Stimulated activated CD4-positive, alpha-beta T cell treated with anti-CD3 and anti-CD28 coated beads, Interleukin-1b, Interleukin-23, amount 100 ng/mL, for 1 hour (primary cell): ENCODE measurements at places on chromosomes 3 and 15.

- DNase-seq: no peak
Observed at GRCh38 chr15:64850778-64851502, 9.2 kb downstream of the PLEKHO2 start.

GRCh38 chr15:101440846-101441590 lies 48.5 kb downstream of the PCSK6 start:
- DNase-seq: no peak

GRCh38 chr3:46261926-46262594 lies 19.8 kb downstream of the CCR3 start:
- no peak for DNase-seq

GRCh38 chr15:74179101-74179841 lies 5.8 kb downstream of the ISLR start:
- no peak for DNase-seq

DNA sequence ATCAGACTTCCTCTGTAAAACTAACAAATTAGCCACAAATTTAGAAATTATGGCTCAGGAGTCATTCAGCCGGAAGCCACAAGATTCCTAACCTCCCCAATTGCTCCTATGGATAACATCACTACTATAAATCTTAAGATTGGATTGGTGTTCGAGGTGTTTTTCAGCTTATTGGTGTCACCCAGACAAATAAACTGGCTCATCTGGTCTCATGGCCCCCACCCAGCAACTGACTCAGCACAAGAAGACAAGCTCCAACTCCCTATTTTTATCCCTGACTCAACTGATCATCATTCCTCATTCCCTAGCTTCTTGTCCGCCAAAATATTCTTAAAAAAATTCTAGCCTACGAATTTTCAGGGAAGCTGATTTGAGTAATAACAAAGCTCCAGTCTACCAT lies 135.1 kb upstream of the STRIT1 start:
- no peak for DNase-seq

GRCh38 chr15:77634266-77634962 lies 1.7 kb upstream of the LINGO1 start:
- DNase-seq: no peak

GRCh38 chr3:140585828-140586227 lies 92.0 kb upstream of the TRIM42 start:
- DNase-seq: no peak

DNA sequence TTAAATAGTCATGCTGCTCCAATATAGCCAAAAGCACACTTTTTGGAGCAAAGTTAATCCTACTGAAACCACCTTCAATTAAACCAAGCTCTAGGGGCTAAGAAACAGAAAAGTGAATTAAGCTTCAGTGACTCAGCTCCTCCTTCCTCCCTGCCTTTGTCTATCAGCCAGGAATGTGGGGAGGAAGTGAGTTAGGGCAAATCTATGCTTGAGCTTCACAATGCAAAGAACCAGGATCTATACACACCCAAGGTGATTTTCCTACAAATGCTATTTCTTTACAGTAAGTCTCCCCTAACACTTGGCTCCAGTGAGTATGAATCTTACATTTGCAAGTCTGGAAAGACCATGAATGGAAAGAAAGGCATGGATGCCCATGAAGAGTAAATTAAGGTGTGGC lies 212.1 kb downstream of the P3H2 start:
- no peak for DNase-seq

- DNase-seq: no peak
Observed at GRCh38 chr15:36050899-36051298, 504.9 kb upstream of the DPH6 start.

DNA sequence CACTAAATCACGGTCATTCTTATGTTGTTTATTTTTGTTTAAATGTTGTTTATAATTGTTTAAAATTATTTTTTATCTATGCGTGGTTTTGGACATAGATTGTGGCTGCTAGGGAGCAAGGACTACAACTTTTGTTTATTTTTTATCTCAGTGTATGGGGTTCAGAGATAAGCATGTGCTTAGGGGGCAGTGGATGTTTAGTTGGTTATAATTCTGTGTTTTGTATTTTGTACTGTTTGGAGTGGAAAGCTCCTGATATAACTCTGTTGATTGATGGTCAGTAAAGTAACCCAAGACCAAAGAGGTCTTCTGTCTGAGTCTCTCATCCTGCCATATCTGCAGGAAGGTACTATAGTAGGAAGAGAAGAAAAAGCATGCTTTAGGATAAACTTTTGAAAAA lies 36.5 kb upstream of the NPHP3 start:
- DNase-seq: no peak

DNA sequence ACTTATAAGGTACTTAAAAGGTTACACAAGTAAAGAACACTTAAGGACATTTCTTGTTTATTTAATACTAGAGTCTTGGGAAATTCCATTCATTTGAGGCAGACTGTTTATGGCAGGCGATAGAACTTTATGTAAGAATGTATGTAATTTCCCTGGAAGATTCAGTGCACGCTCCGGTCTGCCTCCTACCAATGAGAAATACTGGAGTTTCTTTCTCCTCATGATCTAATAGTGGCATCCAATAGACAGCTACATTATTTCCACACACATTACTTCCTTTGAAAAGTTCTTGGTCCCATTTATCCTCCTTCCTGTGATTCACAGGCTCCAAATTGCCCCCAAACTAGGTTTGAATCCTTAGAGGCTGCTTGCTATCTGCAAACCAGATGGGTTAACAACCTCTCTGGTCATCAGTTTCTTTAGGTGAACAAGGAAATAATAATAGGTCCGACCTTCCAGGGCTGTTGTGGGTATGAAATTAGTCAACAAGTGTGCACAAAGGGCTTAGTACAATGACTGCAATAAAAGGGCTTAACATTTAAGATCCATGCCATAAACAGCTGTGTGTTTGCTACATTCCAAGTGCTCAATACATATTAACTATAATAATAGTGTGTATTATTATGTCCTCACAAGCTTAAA lies 30.7 kb downstream of the EIF4E3 start:
- no peak for DNase-seq

DNA sequence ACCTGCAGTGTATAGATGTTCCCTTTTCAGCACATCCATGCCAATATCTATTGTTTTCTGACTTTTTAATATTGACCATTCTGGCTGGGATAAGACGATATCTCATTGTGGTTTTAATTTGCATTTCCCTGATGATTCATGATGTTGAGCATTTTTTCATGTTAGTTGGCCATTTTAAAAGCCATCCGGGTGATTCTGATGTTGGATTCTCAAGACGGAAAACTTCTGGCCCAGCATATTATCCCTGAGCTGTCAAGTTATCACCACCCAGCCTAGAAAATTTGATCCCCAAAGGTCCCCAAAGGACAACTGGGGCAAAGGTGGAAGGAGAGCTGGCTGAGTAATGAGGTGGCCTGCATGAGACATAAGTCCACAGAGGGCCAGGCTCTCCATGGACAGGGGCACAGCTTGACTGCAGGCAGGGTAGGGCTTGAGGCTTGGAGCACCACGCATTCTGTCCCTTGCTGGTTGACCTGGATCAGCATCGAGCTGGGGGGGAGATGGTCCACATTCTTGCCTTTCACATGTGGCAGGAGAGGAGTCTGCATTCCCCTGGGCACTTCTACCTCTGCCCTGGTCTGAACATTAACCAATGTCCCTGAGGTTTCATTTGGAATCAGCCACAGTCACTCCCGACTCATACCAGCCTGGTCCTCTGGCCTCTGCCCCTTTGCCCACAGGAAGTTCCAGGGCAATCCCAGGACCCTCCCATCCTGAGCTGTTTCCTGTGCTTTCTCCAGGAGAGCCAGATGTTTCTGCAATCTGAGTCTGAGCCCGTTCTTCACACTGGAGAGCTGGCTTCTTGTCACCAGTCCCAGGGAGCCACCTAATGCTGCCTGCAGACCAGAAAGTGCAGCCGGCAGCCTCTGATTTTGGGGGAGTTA lies 69.2 kb downstream of the ISG20 start:
- no peak for DNase-seq

GRCh38 chr3:87191641-87192040 lies 35.5 kb upstream of the CHMP2B start:
- DNase-seq: no peak

GRCh38 chr3:172666873-172667694 lies 43.8 kb downstream of the NCEH1 start:
- peak; percentile 50 for DNase-seq

DNA sequence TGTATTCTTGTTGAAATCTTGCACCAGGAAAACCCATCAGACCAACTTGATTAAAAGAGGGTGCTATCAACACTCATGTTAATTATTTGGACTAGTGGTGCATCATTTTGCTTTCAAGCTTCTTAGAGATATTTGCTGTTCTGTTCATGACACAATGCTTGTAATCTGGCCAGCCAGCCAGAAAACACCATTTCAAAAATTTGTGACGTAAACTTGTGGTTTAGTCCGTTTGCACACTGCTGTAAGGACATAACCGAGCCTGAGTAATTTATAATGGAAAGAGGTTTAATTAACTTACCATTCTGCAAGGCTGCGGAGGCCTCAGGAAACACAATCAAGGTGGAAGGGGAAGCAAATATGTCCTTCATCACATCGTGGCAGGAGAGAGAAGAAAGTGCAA lies 374.3 kb upstream of the TGFBR2 start:
- no peak for DNase-seq

DNA sequence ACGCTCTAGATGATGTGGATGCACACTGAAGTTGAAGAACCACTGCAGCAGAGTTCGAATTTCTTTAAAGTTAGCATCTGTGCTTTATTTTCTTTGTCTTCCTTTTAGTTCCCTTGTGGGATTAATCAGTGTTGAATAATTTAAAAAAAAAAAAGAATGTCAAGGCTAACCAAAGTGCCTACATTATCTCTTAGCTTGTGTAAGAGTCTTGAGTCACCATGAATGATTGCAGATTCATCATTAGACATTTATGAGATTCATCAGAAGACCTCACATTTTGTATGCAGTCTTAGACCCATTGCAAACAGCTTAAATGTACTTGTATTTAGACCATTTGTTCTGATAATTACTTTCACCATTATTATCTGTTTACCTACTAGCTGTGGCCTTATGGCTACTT lies 182.2 kb downstream of the FNDC3B start:
- DNase-seq: no peak

DNA sequence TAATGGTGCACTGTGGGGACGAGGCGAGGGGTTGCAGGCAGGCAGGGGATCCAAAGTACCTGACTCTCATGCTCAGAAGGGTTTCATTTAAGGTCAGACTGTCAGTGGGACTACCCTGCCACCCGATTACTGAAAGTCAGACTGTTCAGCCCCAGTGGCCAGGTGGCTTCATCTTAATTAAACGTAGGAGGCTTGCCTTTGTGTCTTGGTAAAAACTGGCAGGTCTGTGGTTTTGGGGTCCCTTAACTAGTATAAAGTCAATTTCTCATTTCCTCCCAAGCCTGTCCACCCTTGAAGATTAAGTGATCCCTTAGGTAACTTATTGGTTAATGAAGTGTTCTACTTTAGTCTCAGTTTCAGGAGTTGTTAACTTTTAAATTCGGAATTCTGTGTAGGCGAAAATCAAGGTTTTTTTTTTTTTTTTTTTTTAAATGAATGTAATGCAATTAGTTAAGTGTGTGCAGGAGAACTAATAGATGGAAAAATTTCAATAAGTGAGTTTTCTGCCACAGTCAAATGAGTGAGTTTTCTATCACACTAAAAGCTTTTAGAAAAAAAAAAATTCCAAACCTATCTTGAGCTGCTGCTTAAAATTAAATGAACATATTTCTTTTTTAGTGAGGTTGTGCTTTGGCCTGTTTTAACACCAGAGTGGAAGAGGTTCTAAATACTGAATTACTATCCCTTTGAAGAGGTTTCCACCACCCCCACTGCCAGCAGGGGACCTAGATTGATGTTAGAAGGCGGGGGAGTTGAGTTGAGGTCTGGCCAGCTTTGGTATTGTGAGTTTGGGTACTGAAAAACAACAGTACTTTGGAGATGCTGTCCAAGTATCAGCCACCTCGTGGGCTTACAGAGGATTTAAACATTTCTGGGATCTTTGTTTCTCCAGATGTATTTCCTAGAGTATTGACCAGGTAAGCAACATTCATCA lies 15.2 kb downstream of the ITPR1 start:
- no peak for DNase-seq

DNA sequence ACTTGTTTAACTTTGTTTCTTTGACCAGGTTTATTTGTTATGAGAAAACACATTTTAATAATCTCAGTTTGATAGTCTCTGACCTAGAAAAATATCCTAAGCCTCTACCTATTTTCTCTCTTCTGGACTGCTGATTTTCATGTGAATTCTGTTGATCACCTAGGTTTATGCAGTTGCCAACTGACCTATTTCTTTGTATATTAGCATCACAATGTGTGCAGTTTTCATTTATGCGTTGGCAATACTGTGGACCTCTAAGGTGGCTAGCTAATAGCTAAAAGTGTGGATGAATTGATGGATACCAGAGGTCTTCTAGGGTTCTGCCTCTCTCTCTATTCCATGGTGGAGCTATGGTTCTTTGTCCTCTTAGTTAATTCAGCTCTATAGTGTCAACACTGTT lies 72.1 kb downstream of the LRRC49 start:
- DNase-seq: no peak

GRCh38 chr15:58420579-58421043 lies 11.2 kb upstream of the LIPC start:
- DNase-seq: no peak

DNA sequence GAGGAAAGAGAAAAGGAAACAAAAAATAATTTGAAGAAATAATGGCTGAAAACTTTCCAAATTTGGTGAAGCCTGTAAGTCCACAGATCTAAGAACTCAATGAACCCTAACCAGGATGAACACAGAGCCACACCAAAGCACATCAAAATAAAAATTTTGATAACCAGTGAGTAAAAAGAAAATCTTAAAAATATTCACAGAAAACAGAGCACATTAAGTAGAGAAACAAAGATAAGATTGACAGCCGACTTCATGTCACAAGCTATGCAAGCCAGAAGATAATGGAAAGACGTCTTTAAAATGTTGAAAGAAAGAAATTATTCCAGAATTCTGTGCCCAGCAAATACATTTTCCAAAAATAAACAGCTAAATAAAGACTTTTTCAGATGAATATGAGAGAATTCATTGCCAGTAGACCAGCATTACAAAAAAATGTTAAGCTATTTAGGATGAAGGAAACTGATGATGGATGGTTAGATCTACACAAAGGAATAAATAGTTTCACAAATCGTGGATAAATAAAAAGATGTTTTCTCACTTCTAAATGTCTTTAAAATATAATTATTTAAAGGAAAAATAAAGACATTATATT lies 140.2 kb upstream of the SKOR1 start:
- no peak for DNase-seq

DNA sequence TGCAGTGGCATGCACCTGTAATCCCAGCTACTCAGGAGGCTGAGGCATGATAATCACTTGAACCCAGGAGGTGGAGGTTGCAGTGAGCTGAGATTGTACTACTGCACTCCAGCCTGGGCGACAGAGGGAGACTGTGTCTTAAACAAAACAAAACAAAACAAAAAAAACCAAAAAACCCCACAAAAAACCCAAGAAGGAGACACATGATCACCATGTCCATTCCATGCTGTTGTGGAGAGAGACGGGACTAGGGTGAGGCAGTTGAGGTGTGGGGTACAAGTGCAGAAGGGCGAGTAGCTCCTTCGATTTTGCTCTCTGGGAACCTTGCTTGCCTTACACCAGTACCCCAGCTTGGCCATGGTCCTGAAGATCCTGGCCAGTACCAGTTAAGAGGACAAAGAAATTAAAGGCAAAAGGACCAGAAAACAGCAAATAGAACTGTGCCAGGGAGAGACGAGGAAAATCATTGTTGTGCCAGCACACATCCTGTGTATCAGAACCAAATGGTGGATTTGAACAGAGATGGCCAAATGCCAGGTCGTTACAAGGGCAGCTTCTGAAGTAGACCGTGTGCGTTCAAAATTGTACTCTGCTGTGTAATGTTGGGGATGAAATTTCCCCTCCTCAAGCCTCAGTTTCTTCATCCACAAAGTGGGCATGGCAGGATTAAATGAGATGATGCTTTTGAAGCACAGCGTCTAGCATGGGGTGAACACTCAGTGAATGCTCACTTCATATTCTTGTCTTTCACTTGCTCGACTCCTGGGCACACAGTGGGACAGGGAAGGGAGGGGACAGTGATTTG lies 42.9 kb upstream of the CTSH start:
- DNase-seq: no peak
